Peyer's patch (tissue), 4 donors: ENCODE measurements at places on chromosomes 2 and 18. TPM values are rescaled to one million over a fixed set of nuclear protein-coding genes. Genes with fewer than 3 reads are reported as not detected.
A peak's percentile ranks its signal among the peaks of the same experiment; 100 is the strongest.

DNA sequence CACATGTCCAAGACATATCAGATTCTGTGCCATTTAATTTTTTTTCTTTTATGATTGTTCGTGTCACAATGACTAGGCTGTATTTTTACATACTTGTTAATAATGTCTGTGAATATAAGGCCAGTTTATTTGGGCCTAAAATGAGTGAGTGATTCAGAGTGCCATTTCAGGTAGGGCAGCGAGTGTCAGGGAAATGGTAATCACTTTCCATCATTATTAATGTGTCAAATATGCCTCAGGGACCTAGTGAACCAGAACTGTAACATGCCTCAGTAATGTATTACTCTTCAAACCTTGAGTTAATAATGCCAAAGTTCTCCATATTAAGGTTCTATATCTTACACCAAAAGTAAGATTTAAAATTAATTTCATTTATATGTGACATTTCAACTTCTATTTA is 8.6 kb downstream of the FAM171B start:
- DNase-seq, result no peak

DNA sequence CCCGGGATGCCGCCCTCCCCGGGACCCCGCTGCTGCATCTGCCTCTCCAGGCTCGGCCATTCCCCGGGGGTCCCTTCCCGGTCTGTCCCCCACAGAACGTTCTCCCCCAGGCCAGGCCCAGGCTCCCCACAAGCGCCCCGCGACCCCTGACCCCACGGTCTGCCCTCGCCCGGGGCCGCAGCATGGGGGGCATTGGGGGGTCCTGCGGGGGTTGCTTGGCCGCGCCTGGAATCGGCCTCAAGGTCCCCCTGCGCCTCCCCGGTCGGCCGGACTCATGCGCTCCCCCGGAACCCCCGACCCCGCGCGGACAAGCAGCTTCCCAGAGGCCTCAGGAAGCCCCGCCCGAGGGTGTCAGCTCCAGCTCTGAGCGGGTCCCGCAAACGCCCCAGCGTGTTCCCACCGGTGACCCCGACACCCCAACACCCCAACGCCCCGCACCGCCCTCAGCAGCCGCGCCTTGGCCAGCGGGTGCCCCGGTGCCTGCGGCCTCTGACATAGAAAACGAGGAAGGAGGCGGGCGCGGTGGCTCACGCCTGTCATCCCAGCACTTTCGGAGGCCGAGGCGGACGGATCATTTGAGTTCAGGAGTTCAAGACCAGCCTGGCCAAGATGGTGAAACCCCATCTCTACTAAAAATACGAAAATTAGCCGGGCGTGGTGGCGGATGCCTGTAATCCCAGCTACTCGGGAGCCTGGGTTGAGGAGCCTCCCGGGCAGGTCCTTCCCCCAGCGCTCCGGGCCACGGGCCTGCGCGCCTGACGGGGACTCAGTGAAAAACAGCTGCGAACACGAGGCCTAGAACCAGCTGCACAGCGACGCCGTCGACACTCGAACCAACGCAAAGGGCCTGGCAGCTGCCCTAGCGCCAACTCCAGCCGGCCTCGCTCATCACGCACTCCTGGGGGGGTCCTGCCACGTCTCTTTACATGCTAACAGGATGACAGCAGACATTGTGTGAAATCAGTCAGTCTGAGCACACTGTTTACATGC is 61.8 kb upstream of the CTDP1 start:
- peak; percentile 37 for DNase-seq

- no peak for DNase-seq
Observed at GRCh38 chr2:84776011-84776410, 104.9 kb downstream of the TRABD2A start.

DNA sequence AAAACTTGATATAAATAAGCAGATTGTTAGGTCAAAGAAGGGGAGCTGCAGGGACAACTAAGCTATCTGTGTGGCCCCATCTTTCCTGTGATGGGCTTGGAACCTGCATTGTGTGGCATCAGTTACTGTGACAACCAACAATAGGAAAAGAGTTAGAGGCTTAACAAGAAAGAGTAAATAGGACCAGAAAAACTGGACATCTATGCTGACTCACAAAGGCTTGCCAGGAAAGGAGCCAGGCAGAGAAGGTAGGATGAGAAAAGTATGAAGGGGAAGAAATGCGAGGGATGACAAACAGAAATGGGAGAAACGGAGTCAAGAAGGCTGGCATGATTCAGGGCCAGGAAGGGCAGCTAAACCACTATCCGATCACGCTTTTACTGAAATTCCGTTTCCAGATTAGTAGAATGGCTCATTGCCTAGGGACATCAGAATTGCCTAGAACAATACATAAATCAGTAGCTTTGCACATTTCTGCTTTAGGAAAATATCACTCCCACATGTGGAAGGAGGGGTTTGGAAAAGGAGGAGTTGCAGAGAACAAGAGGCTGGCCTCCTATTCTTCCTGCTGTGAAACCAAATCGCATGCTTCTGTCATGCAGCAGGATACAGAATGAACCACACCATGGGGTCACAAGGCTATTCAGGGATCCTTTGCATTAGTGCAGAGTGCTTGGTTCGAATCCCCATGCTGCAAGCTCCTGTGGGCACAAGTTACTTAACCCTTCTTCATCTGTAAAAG is 7.3 kb downstream of the PLA2R1 start:
- DNase-seq, result no peak

- no peak for DNase-seq
Observed at GRCh38 chr2:15152382-15152781, 408.8 kb downstream of the NBAS start.

GRCh38 chr2:239386872-239387445 is 13.9 kb downstream of the HDAC4 start:
- no peak for DNase-seq

Gene HOXD13
- not detected for total RNA-seq

Gene SAG
- total RNA-seq, result not detected

Gene NYAP2
- total RNA-seq, result not detected

GRCh38 chr2:25853038-25853638 is 25.1 kb downstream of the ASXL2 start:
- DNase-seq, result no peak

DNA sequence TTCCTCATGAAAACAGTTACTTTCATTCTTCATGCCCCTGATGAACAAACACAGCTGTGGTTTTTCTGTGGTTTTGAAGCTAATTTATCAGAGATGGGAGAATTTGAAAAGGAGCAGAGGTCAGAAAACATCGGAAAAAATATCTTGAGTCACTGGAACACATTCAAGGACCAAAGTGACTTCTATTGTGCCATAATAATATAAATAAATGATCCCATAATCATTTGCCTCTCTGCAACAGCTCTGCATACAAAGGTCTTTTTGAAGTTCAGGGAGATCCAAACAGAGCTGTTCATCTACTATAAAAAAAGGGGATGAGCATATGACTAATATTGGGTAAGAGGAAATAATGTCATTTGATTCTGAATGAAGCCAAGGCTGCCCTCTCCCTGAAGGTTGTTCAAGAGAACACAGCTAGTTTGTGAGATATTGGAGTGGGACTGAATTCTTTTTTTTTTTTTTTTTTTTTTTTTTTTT is 201.3 kb upstream of the GALNT5 start:
- no peak for DNase-seq

DNA sequence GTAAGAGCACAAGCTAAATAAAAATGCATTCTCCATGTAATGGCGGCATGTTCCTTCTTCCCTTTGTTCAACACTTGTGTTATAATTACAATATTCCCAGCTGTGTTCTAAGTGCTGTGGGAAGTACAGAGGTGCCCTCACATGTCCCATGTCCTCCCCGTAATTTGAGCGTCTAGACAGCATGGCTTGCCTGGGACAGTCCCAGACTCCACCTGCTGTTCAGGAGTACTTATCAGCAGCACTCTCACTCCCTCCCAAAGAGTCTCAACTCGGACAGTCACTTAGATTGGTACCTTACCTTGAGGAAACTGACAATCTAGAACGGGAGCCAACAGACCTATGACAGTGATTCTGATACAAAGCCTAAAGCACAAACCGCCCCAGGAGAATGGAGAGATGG is 370.5 kb downstream of the EIPR1 start:
- no peak for DNase-seq

DNA sequence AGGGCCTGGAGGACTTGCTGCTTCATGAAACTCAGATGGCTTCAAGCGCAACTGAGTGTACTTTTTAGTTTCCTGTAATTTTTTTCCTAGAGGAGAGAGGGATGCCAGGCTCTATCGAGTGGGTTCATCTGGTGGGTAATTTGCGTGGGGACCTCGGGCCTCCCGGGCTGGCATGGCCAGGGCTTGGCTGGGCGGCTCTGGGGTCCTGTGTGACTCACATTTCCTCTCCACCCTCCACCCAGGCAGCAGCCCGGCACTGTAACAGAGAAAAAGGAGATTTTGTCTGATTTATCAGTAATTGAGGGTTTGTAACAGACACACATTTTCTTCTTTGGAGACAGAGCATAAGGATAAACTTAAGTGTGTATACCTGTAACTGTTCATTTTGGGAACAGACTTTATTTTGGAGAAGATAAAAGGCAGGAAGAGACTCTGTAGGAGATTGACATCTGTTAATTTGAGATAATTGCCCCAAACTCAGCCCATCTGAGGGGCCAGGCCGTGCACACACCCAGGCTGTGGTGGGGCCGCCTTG is 64.3 kb downstream of the NFATC1 start:
- DNase-seq, result no peak

- no peak for DNase-seq
Observed at GRCh38 chr2:241237949-241238371, 49.5 kb downstream of the ANO7 start.

Gene GRHL1
- not detected for total RNA-seq

DNA sequence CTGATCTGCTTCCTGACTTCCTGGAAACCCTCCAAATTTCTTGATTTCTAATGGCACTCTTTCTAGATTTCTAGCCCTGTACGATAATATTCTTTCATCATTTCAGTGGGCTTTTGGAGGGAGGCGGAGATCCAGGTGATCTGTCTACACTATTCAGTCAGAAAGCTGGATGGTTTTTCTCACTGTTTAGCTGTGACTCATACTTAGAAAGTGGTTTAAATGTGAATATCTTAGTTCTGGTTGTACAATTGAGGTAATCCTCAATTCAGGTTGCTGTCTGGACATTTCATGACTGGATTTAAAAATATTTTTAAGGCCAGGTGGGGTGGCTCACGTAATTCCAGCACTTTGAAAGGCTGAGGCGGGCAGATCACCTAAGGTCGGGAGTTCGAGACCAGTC is 20.8 kb downstream of the SEH1L start:
- DNase-seq, result no peak

GRCh38 chr18:65711493-65711892 is 39.3 kb upstream of the CDH7 start:
- DNase-seq, result no peak

Gene AQP12B
- 9.6 TPM for total RNA-seq

- DNase-seq, result no peak
Observed at GRCh38 chr2:178292586-178292985, 98.3 kb downstream of the OSBPL6 start.

Gene HOXD12
- total RNA-seq, result not detected

GRCh38 chr2:41026613-41027012 is 574.7 kb upstream of the SLC8A1 start:
- DNase-seq, result no peak

GRCh38 chr2:75465317-75465984 is 95.3 kb downstream of the EVA1A start:
- no peak for DNase-seq

Gene PLEKHB2
- total RNA-seq, result 35.5 TPM

Gene USP34
- 201 TPM for total RNA-seq

Gene IKZF2
- 8.3 TPM for total RNA-seq

- no peak for DNase-seq
Observed at GRCh38 chr2:65081232-65081685, 25.0 kb downstream of the CEP68 start.

- no peak for DNase-seq
Observed at GRCh38 chr2:86360776-86361175, 23.4 kb upstream of the REEP1 start.

Gene SH3RF3
- 1.1 TPM for total RNA-seq

Gene HTR2B
- total RNA-seq, result 0.40 TPM

GRCh38 chr2:202335791-202336467 is 40.2 kb upstream of the BMPR2 start:
- DNase-seq, result no peak

DNA sequence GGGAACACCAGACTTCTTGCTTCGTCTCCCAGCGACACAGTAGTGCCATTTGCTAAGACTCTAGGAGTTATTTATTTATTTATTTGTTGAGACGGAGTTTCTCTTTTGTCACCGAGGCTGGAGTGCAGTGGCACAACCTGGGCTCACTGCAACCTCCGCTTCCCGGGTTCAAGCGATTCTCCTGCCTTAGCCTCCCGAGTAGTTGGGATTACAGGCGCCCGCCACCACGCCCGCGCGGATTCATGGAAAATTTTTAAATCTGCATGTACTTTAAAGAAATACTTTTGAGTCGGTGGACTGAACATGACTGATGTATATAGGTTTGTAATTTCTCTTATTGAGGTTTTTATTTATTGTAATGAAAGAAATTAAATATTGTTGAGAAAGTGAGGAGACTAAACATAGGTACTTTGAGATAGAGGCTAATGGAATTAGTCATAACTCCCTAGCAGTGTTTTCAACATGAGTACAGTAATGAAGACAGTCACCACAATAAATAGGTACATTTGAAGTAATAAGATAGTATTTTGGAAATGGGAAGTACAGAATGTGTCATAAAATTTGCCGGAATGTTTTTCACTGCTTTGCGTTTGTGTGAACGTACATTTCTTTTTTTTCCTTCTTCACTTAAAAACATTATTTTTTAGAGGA is 983 bp downstream of the MTX2 start:
- no peak for DNase-seq
